GM12878 (cell line): ENCODE measurements at places on chromosomes 6 and 20.

DNA sequence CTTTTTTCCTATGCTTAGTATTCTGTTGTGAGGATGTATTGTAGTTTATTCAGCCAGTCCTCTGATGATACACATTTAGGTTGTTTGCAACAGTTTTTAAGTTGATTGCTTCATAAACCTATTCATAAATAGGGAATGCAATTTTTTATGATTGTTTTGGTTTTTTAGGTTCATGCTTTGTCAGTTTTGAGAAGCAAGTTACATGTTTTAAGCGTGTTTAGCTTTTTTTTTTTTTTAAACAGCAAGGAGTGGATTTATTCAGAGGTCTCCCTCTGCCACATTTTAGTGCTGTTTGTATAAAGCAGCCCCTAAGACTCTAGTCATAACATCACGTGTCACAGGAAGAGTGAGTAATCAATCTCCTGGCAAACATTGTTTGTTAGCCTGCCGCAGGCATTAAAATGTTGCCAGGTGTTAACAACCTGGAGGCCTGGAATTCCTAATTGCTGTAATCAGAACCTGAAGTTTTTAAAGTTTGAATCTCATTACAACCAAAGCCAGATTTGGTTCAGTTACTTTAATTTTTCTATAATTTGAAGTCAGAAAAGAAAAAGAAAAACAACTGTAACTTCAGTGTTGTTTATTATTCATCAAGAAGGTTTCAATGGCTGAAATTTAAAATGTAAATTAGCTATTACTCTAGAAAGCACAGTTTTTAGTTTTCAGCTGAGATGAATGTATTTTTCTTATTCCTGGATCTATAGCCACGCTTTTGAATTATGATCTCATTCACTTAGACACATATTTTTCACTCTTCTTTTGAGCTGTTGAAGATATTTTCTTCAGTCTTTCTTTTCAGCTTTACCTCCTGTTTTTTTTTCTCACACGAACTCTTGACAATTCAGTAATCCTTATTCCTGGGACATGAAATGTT, 59.2 kb downstream of the KCNS1 start:
- DNase-seq: no peak

DNA sequence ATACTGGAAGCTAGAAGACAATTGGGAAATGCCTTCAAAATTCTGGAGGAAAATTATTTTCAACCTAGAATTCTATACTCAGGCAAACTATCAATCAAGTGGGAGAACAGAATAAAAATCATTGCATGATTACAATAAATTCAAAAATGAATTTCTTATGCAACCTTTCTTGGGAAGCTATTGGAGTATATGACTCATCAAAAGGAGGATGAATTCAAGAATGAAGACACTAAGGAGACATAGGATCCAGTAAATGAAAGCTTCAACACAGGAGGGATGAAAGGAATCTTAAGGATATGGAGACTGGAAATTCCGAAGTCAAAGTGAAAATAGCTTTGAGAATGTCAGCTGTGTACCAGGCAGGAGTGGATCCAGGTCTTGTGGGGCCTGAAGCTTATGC, 12.6 kb upstream of the UBR2 start:
- DNase-seq: no peak

GRCh38 chr6:4018171-4018923, 60.6 kb downstream of the FAM217A start:
- peak; percentile 87 for DNase-seq

DNA sequence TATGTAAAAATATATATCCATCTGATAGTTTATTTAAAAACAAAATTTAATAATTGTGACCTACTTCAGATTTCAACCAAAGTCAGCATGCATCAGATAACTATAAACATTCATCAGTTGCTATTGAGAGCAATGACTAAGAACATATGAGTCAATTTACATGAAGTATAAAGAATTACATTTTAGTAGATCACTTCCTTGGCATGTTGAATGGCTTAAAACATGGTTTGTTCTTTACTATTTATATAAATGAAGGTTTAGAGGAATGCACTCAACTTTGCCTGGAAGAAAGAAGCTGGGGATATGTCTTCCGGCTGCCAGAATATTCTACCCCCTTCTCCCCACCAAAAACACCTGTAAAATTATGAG, 6.4 kb upstream of the FAM217A start:
- DNase-seq: no peak

DNA sequence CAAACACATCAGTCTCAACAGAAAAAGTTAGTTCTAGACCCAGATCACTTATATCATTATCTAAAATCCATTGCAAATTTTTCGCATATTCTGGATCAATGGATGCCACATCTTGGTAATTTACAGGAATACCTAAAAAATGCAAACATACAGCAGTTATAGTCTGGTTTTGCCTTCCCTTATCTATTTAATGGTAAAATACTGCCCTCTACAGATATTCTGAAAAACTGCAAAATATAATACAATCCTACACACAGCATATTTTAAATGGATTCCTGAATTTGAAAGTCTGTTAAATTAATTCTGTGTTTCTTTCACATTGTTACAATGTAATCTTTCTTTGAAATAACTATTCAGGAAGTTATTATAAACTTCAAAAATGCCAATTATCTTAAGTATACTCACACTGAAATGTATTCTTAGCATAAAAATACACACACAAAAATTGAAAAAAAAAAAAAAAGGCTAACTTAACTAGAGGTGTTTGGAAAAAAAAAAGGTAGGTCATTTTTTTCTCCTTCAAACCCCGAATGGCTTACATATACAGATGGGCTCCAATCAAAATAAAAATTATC, 88.4 kb downstream of the HACE1 start:
- DNase-seq: no peak

GRCh38 chr6:134201716-134202115, 116.2 kb downstream of the SGK1 start:
- no peak for DNase-seq

DNA sequence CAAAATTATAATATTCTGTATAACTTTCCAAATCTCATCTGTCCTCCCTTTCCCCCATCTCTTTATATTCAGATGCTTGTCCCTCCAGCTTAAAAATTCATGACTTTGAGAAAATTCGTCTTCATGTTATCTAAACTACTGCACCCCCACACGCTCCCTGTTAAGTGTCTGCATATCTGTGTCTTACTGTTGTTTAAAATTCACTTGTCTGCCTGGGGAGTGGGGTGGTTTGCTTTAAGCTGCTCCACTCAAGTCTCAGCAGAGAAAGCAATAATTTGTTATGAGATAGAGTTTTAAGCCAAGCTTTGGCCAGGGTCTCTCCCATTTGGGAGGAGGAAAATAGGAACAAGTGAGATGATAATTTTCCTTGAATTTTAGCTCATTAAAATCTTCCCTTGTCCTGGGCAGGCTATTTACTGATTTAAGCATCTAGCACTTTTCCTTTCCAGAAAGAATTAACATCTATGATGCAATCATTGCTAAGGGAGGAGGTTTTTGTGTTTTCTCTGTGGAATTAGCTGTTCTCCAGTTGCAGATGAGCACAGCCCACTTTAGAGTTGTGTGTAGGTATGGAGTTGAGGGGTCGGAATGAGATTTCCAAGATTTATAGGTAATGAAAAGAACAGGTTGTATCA, 36.8 kb downstream of the MTHFD1L start:
- DNase-seq: no peak

DNA sequence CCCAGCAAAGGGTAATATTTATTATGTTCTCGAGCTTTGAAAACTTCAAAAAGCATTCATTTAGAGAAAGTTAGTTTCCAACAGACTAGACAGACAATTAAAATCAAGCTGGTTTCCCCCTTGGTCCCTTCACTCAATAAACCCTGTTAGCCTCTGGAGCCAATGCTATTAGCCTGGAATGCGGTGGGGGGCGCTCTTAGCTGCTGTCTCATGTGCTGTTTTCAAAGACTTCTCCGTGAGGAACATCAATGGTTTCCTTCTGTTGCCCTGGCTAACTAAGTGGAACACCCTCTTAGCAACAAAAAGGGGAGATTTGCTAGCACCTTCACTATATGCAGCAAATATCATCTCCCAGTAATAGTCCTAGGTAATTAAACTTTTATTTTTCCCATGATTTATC, 86.4 kb downstream of the LY86 start:
- no peak for DNase-seq

DNA sequence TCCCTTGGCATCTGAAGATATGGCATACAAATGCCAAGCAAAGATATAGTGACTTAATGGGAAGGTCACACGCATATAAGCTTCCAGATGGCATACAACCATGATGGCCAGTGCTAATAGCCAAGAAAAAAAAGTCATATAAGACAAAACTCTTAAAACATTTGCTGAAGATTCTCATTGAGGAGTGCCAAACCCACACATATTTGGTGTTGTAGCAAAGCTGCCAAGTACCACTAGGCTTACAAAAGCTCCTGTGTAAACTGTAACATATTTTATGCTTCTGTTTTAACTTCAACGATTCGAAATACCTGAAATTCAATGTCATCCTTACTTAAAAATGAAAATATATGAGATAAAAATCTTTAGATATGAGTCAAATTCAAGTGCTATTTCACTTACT, 123.0 kb downstream of the HMGCLL1 start:
- no peak for DNase-seq

DNA sequence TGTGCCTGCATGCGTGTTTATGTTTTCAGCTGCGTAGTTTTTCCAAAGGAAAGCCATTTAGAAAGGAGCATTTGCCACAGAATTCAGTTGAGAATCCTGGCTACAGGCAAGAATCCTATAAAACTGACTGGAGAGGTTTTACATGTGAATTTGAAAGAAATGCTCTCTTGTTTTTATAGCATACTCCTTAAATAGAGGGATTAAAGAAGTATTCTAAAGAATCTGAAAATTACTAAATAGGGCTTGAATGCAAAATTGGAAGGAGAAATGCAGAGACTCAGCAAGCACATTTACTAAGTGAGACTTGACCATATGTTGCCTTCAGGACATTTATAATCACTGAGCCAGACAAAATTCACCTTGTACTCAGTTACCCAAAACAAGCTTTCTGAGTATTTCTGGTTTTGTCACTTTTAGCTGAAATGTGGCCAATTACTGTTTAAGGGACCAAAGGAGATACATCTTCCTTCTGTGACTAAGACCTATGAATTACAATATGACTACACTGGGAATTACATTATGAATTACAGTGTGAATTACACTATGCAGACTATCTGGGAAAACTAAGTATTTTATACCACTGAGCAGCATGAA, 107.4 kb upstream of the ASCC3 start:
- DNase-seq: no peak

DNA sequence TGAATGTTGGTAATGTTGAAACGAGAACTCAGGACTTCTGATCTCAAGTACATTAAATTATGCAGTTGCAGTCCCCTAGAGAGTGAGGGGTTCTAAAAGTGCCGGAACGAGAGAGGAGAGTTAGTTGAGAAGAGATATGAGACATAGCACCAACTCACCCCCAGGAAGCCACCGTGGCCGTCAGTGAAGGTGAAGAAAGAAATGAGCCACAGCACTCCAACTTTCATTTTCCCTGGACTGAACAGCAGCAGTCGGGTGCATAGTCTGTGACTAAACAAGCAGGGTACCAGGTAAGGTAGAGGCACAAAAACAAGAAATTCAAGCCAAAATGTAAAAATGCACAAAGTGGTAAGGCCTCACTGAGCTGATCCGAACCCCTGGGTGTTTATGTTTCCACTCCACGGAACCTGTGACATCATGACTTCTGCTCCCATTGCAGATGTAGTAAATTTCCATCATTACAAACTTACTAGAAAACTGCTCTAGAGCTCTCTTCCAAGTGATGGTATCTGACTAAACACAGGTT, 13.2 kb downstream of the ADGRF1 start:
- DNase-seq: no peak

DNA sequence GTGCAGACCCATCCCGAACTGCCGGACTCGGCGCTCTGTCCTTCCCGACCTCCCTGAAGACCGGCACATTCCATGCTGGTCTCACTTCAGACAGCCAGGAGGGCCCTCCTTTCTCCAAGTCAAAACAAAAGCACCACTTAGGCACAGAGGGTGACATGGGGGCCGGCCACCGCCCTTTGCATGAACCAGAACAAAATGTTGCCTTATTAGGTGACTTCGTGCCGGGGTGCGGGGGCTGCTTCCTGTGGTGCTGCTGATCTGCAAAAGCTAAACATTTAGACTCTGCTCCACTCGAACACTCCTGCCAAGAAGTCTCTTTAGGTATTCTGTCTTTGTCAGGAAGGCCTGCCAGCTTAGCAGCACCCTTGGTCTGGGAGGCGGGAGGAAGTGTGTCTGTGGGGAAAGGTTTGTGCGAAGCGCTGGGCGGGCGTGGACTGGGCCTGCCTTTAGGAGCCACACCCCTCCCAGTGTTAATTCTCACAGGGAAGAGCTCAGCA, 133.8 kb downstream of the SMOC2 start:
- DNase-seq: no peak

GRCh38 chr20:10982692-10983091, 308.9 kb upstream of the JAG1 start:
- DNase-seq: no peak

DNA sequence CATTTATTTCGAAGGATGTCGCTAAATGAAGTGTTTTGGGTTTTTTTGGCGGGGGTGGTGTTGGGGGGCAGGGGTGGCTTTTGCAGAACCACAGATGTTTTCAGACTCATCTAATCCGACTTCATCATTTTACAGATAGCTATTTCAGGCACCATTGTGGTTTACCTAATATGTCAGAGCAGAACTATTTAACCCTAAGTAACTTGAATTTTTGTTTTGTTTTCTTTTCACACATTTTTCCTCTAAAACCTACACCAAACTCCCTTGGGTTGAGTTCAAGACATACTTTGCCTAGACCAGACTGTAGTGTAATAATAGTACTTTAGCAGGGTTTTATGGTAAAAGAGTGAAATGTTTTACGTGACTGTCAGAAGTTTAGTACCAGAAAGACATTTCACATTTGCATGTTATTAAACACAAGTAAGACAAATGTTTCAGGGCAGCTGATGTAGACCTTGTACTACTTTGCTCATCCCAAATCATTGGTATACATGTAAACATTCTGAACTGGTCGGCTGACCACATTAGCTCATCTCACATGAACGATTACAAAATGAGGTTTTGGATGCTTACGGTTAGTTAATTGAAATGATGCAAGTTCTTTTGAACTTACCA, 37.7 kb downstream of the MAP3K4 start:
- peak; percentile 88 for DNase-seq

- DNase-seq: no peak
These were observed 256.5 kb downstream of the TRDN start for GRCh38 chr6:123380257-123380656.

GRCh38 chr6:41392246-41392645, 56.8 kb downstream of the NCR2 start:
- no peak for DNase-seq

- DNase-seq: no peak
These were observed 7.4 kb upstream of the PPDPF start for GRCh38 chr20:63513207-63513606.

- no peak for DNase-seq
These were observed 20.2 kb downstream of the LEMD2 start for GRCh38 chr6:33768644-33769120.

DNA sequence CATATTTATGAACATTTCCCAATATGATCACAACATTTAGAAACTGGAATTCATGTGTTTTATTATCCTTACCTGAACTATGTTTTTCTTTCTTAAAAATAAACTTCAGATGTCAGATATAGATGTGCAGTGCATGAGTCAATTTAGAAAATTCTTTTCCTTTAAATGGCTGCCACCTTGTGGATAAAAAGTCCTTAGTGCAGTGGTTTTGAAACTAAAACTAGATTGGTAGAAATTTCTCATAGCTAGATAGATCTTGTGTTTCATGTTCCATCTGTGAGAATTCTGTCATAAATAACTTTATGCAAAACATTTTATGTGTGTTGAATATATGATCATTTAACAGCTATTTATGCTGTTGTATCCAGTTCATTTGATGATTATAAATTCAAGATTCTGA, 134.9 kb downstream of the KLHL32 start:
- DNase-seq: peak; percentile 17

GRCh38 chr6:135002974-135003703, 51.5 kb downstream of the HBS1L start:
- peak; percentile 69 for DNase-seq

- DNase-seq: no peak
These were observed 279.6 kb upstream of the JAG1 start for GRCh38 chr20:10953437-10953836.
